ENCODE measurements at places on chromosomes 12 and 14.

DNA sequence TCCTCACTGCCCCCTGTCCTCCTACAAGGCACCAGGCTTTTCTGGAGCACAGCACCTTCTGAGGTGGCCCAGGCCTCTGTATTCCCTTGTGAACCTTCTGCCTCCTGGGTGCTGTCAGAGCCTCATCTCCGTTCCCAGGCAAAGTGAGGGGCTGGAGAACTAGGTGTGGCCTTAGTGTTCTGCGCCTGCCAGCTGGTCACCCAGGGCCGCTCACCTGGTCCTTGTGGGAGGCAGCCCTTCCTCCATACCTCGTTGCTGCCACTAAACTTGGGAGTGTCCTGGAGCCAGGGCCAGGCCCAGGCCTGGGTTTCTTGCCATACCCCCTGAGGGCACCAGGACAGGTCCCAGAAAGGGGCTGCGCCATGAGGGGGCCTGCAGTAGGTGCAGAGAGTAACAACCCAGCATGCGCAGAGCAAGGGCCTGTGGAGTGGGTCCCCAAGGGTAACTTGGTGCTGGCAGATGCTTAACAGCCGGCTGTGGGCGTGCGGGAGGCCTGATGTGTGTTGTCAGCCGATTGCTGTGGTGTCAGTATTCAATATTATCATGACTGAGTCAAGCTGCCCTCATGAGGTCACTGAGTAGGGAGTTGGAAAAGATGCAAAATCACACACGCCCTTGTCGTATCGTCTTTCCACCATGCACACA, 17.1 kb downstream of the OTUB2 start:
- no peak for DNase-seq

DNA sequence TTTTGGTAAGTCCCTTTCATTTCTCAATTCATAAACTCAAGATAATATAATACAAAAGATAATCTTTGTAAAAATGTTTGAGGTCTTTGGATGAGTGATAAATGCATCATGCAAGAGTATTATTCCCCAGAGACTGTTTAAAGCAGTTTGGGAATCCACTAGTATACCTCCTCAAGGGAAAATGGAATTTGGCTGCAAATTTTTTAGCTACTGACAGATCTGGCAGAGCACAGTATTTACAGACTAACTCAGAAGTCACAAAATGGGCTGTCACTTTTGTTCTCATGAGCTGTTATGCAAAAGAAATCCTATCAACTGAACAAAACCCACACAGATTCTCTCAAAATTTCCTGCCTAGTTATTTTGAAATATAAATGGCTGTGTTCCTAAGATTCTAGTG, 9.9 kb downstream of the SPIC start:
- DNase-seq = no peak

DNA sequence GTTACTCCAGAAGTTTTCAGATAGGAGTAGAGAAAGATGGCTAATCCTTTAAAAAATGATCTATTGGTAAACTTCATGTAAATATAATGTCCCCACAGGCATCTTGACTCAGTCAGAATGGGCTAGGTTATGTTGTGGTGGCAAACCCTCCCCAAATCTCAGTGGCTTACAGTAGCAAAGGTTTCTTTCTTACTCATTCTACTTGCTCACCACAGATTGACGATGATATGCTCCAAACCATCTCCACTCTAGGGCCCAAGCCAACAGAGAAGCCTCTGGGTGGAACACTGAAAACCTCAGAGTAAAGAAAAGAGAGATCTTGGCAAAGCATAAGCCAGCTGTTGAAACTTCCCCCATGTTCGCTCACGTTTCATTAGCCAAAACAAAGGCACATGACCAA, 146.4 kb downstream of the EMP1 start:
- no peak for DNase-seq

GRCh38 chr12:77882709-77883108, 52.0 kb downstream of the NAV3 start:
- DNase-seq = no peak

DNA sequence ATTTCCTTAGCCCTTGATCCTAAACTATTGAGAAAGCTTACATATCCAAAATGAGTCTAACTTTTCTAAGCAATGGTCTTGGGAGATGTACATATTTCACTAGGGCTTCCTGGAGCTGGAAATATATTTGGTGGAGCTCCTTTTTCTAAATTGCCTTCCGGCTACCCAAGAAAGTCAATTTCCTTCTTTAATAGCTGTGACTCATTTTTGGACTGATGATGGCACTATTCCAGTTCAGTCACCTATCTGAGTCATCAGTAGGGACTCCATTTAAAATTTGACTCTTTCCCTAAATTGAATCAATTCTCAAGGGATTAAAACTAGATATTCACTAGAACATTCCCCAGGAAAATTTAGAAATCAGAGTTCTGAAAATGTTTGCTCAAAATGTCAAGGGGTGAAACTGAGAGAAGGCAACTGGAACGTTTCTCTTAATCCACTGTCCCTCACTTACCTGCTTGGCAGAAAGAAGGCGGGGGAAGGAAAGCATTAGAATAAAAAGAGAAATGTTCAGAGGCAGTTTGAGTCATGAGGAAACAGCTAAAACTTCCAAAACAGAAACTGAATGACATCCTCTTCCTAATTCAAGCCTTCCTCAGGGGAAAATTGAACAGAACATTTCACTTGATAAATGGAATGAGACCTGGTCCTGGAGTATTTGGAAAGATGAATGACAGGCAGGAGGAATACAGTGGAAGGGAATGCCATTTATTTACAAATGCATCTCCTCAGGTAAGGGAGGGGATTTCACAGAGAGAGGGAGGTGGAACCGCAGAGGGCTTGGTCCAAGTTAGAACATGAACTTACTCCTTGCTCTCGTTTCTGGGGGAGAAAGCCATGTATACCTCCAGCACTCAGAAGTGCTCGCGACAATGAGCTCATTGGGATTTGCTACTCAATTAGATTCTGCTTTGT, 91.2 kb downstream of the RGS6 start:
- peak; percentile 3 for DNase-seq

GRCh38 chr14:102215071-102215470, 75.4 kb downstream of the WDR20 start:
- DNase-seq = no peak

- DNase-seq = no peak
These were observed 6.2 kb upstream of the KRT86 start for GRCh38 chr12:52268212-52268611.

DNA sequence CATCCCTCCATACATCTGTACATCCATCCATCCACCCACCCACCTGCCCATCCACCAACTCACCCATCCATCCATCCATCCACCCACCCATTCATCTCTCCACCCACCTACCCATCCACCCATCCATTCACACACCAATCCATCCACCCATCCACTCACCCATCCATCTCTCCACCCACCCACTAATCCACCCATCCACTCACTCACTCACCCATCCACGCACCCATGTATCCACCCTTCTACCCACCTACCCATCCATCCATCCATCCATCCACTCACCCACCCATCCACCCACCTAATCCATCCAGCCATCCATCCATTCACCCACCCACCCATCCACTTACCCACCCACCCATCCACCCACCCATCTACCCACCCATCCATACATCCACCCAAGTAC, 16.2 kb downstream of the GALNT9 start:
- no peak for DNase-seq

DNA sequence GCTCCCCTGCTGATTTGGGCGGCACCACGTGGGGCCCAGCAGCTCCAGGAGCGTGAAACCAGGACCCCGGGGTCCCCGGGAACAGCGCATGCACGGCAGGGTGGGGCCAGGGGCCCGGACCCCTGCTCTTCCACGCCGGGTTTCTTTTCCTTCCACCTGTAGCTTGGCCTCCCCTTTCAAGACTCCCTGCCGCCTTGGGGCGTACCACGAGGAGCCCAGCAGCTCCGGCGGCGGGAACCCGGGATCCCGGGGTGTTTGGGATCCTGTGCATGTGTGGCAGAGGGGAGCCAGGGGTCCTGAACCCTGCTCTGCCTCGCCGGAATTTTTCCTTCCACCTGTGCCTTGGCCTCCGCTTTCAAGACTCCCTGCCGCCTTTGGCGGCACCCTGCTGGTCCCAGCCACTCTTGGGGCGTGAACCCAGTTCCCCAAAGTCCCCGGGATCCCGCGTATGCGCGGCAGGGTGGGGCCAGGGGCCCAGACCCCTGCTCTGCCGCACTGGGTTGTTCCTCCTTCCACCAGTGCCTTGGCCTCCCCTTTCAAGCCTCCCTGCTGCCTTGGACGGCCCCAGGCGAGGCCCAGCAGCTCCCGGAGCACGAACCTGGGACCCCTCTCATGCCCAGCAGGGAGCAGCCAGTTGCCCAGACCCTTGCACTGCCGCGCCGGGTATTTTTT, 322.7 kb downstream of the ALG10 start:
- no peak for DNase-seq

DNA sequence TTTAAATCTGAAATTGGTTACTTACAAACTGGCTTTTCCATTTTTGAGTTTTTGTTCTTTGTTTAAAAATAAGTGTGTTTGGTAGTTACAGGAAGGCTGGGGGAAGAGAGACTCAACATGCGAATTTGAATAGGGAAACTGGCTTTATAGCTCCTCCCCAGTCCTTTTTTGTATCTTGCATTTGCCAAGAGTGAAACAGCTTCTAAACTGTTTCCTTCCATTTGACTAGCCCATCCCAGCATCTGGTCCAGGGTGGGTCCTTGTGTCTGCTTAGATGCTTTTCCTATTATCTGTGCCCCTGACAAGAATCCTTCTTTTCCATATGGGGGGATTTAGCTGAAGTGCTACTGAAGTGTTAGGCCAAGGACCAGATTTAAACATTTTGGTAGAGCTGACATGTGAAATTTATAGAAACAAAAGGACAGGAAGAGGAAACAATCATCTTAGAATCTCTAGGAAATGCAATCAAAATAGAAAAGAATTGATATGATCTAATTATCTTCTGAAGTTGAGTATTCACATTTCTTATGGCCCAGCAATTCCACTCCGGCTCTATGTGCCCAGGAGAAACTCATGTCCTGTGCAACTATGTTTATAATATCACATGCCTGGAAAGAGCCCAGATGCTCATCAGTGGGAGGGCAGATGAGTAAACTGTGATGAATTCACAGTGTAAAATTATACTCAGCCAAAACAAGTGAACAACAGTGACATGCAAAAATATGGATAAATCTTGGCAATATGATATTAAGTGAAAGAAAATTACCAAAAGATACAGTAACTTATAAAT, 7.4 kb downstream of the SMOC1 start:
- DNase-seq = no peak

- no peak for DNase-seq
These were observed 117.3 kb downstream of the BTG1 start for GRCh38 chr12:92028441-92028709.

- DNase-seq = no peak
These were observed 1.6 kb upstream of the RPS26 start for GRCh38 chr12:56040151-56040550.

GRCh38 chr12:128978067-128978466, 124.8 kb downstream of the GLT1D1 start:
- DNase-seq = no peak

GRCh38 chr14:22802860-22803686, 12.2 kb downstream of the SLC7A7 start:
- DNase-seq = no peak

- peak; percentile 87 for DNase-seq
These were observed 37.7 kb downstream of the LRRC74A start for GRCh38 chr14:76863724-76864407.

DNA sequence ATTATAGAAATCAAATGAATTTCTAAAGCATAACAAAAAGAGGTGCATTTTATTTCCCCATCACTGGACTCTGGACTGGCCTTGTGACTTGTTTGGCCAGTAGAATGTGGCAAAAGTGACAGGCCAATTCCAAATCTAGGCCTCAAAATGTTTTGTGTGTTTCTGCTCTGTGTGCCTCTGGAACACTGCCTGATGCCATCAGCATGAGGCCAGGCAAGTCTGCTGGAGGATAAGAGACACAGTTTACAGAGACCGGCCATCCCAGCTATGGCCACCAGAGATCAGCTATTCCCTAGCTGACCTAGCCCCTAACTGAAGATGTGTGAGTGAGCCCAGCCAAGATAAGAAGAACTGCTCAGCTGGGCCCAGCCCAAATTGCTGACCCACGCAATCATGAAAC, 32.9 kb downstream of the ASCL1 start:
- DNase-seq = no peak

DNA sequence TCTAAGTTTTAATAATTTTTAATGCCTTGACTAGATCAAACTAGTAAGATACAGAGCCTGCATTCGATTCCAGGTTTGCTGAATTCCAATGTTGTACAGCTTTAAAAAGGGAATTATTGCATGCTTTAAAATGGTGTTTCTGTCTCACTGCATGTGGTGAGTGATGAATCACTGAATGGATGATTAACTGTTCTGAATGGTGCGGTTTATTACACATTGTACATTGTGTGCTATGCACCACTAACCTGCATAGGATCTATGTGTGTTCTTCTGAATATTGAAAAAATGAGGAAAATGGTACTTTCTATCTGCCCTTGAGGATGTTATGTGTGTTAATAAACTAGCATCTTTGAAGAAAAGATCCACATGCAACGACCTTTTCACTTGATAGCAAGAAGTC, 231.7 kb downstream of the NRXN3 start:
- no peak for DNase-seq

DNA sequence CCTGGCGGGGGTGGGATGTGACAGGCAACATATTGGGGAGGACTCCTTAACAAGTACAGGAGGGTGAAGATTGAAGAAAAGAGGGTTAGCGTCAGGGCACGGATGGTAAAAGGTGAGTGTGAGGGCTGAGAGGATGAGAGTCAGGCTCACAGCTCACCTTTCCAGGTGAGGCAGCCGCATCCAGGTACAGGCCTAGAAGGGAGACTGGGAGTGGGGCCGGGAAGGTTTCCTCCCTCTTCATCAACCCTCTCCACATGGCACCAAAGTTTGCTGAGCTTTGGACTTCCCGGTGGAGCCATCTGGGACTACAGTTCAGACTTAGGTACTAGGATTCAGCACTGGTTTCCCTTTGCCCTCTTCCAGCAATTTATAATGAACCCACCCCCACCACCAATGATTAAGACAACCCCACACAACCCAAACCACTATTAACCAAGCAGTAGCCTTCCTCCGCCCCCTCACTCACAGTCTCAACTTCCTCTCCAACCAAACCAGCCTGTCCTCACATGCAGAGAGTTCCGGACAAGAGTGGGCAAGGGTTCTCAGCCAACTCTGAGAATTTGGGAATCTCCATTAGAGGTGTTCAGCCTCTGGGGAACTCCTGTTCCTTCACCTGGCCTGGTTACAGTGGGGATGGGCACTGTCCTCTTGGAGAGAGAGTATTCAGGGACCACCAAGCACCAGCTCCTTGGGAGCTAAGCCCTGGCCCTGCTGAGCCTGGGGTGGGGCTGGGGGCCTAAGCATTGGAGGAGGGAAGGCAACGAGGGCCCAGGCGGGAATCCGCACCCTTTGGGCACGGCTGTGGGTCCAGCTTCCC, 2.4 kb upstream of the HOXC4 start:
- peak; percentile 48 for DNase-seq

GRCh38 chr12:118880720-118881493, 100.4 kb upstream of the SRRM4 start:
- no peak for DNase-seq

DNA sequence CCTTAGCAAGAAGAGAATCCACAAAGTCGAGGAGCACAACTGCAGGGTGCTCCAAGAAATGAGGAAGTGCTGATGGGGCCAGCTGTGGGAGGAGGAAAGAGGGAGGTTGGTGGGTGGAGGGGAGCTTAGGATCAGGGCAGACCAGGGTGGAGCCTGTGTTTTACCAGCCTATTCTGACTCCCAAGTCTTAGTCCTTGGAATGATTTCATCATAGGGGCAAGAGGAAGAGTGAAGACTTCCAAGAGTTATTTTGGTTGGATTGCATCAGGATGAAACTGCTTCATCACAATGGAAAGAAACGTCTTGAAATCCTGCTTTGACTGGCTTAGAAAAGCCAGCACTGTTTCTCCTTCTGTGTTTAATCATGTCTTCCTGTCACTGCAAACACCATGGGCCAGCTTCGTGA, 194.0 kb downstream of the DPF3 start:
- peak; percentile 93 for DNase-seq

Measured in suppressor macrophage treated with lipopolysaccharide for 1 hour (primary cell).